ENCODE measurements at places on chromosomes 2 and 18.
A peak's percentile ranks its signal among the peaks of the same experiment; 100 is the strongest.

DNA sequence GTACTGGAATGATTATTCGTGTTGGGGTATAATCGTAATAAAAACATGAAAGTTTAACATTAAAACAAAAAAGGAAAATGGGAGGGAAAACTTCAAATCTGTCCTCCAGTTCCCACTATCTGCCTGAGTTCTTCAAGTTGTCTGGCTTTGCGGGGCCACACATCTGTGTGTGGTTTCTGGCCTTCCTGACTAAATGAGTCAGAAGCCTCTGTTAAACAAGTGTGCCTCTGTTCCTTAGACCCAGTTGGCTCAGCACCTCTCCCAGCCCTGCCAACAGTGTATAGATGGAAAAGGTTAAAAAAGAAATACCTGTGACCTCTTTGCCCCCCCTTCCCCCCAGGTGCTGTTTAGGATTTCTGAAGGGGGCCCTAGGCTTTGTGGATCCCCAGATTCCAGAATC is 30.2 kb downstream of the XDH start:
- DNase-seq = no peak

- no peak for DNase-seq
These were observed 846.9 kb upstream of the VRK2 start for GRCh38 chr2:57199663-57200062.

DNA sequence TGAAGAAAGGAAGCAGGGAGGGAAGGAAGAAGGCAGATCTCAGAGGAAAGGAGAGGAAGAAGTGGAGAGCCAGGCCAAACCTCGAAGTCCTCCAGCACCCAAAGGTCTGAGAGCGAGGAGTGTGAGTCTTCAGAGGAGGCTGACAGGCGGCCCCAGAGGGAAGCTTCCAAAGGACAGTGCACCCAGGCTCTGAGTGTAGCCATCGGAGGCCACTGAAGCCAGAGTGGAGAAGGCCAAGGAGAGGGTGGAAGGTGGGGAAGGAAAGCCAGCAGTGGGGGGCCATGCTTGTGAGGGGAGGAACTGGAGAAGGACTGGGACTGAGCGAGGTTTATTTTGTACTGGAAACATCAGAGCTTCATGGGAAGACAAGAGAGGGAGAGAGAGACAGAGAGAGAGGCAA is 6.0 kb downstream of the ATP6V1B1 start:
- DNase-seq = no peak

DNA sequence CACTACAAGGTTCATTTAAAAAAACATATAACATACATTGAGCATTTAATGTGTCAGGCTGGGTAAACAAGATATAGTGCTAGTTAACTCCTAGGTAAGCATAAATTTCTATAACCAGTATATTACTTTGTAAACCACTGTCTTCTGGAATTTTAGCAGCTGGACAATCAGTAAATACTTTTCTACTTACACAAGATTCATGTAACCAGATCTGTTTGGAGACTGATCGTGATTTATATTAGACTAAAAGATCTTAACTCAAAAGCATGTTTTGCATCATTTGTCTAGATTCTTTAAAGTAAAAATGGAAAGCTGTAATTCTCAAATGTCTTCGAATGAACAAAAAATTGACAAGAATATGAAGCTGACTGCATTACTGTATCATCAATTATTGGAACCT is 941 bp upstream of the SGO2 start:
- no peak for DNase-seq

GRCh38 chr2:169361706-169362117 is 622 bp downstream of the LRP2 start:
- DNase-seq = peak; percentile 21

DNA sequence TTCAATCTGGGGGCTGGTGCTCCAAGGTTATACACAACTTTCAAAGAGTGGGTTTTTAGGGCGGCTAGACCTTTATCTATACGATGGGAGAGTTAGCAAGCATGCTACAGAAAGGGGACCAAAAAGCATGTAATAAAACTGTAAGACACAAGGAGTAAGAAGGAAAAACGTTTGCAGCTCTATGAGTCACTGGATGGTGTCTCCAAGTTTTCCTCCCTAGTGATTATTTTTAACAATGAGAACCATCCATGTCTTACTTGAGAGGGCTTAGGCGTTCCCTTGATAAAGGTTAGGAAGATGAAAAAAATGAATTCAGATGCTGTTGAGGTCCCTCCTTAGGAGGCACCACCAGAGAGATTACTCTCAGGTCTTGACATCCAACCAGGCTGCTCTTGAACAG is 75.9 kb downstream of the HRH4 start:
- DNase-seq = no peak

GRCh38 chr2:110650346-110650745 is 27.5 kb downstream of the BUB1 start:
- no peak for DNase-seq

DNA sequence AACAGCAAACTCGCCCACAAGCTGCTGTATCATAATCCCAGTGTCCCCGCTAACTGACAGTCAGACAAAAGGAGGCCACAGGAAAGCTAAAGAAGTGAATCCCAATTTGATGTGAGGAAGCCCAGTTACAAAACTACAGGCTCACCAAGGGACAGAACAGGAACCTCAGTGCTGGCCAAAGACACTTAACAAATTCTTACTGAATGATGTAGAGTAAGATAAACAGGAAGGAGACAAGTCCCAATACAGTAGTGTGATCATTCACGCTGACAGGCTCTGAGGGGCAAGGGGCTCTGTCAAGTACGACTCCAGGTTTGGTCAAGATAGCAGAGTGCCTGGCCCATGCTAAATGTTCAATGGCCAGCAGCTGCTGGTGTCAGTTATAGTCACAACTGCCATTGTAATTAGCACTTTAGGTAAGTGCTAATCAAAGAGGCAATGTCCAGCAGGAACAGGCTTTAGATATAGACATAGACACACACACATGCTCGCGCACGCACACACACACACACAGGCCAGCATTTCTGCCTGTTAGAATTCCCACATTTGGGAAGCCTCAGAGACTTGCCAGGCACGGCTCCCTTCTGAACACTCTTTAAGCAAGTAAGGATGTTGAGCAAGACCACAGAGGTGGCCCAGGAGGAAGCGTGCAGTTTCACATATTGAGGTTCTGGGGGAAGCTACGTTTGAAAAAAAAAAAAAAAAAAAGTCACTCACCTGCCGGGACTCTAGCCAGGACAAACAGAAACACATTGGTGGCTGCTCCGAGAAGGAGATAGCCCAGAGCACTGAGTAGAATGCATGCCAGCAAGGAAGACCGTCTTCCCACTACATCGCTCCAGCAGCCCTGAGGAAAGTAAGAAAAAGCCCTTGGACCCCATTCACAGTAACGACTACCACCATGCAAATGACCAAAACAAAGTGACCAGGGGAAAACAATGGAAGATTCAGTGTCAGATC is 35.4 kb upstream of the TMEM182 start:
- no peak for DNase-seq

- peak; percentile 17 for DNase-seq
These were observed 37.3 kb downstream of the RHBDD1 start for GRCh38 chr2:226873051-226873620.

DNA sequence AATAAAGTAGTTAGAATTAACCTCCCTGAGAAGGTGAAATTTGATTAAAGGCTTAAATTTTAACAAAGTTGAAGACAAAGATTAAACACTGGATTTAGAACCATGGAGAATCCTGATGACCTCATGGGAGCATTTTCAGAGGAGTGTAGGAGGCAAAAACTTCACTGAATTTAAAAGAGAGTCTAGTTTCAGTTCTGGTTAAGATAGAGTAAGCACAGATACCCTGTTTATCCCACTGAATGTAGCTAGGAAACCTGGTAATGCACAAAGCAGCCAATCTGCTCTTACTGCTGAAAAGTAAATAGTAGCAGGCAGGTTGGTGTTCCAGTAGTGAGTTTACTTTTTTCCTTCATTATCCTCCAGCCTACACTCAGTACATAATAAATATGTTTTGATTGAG is 654.9 kb upstream of the SYT4 start:
- DNase-seq = no peak

DNA sequence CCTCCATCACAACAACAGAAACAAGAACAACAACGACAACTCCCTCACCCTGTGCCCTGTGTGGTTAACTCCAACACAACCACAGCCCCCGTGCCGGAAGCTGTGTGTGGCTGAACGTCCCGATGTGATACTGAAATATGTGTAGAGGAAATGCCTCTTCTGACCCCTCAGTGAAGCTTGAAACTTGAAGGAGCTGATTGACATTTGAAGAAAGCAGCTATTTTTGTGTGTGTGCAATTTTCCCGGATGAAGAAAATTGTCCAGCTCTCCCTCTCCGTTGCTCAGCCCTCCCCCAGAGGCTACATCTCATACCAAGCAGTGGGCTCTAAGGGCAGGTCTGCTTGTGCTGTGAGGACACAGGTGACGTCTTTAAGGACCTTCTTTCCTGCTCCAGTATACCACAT is 173.8 kb downstream of the ICOS start:
- no peak for DNase-seq

GRCh38 chr2:1707771-1708418 is 36.4 kb downstream of the PXDN start:
- DNase-seq = no peak

- peak; percentile 74 for DNase-seq
These were observed 61.3 kb upstream of the ITSN2 start for GRCh38 chr2:24421668-24422067.

- DNase-seq = no peak
These were observed 107.6 kb upstream of the FZD7 start for GRCh38 chr2:201926067-201926466.

DNA sequence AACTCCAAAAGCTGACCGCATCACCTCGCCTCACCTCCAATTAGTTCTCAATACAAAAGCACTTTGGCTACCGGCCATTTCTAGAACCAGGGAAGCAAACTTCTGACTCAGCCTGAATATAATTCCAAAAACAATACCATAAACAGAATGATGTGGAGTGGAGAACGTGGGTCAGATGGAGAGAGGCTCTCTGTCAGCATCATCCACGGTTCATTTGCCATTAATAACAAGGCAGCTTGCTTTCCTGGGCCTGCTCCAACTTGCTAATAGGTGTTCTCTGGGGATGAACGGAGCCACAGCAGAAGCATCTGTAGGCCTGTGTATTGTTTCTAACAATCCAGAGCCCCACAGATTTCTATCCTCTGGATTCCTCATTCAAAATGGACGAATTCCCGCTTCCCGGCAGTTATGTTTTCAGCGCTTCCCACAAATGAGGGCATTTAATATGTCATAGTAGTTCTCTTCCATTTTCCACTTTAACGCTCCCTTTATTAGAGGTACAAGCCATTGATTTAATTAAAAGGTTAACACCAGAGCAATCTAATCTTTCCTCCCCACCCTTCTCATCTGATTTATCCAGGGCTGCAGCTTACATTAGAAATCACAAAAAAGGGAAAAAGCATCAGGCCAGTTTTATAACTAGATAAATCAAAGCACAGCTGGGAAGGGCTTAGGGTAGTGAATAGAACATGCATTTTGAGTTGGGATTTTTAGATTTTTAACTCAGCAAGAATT is 23.2 kb upstream of the CNTNAP5 start:
- no peak for DNase-seq

GRCh38 chr2:240146627-240147278 is 6.3 kb upstream of the OTOS start:
- no peak for DNase-seq

DNA sequence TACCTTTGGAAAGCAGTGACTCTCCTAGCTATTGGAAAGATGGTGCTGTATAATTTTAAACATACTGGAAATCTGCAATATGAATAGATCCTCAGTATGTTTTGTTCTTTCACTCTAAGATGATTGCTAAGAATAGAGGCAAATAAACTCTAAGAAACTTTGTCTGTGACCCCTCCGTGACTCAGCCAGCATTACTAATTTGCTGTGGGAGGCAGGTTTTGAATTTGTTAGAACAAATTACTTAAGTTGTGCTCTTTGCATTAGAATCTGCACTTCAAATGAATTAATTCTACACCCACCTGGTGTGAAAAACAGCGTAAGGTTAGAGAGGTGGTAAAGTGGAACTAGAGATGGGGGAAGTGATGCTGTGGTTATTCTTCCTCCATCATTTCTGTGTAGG is 142.2 kb downstream of the RAPGEF4 start:
- no peak for DNase-seq

- DNase-seq = no peak
These were observed 209.4 kb upstream of the TRIB2 start for GRCh38 chr2:12507295-12507694.

- no peak for DNase-seq
These were observed 246.2 kb downstream of the XIRP2 start for GRCh38 chr2:167134381-167135072.

DNA sequence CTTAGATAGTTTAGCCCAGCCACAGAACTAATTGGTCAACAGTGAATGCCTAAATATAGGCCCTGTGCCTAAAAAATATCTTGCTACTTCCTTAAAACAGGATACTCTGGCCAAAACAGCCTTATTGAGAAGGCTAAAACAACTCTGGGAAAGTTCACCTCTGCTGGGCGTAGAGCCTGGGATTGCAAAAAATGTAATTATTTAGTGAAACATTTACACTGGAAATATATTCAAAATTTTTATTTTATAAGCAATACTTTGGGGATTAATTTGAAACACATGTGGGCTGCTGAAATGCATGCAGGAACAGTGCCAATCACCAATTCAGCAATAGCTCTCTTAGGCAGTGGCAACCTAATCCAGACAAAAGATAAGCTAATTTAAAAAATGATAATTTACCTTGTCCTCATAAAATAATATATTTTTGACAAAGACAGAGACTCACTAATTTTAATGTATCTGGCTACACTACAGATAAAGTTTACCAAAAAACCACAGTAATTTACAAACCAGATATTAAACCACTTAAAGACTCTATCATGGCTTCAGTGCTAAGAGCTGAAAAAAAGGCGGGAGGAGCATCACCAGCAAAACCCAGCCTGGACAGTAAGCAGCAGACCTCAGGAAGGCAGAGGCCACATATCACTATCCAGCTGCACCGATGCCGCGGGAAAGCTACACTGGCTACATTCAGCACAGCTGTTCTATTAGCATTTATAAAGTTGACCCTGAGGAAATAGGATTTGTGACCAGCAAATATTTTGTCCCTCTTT is 18.5 kb downstream of the TRAK2 start:
- DNase-seq = peak; percentile 88

DNA sequence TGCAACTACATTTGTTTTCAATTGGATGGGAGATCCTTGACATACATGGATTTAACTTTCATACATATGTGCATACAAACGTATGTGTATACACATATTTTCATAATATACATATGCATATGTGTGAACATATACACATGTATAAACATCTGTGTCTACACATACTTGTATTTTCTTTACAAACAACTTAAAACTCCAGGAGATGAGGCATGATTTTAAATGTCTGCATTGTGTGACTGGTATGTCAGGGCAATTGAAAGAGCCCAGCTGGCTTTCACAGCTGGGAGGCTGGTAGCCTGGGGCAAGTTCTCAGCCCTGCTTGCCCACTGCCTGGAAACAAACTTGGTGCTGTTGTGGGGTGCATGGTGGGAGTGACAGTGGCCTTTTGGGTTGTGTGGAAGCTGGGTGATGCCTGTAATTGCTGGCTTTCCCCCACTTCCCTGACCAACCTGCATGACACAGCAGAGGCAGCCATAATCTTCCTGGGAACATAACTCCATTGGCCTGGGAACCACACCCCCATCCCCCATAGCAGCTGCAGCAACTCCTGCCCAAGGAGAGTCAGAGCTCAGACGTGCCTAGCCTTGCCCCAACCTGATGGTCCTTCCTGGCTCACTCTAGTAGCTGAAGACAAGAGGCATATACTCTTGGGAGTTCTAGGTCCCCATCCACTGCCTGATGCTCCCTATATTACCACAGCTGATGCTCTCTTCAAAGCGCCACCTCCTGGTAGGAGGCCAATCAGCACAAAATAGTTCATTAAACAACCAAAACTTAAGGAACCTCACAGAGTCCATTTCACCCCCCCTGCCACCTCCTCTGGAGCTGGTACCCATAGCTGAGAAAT is 158.3 kb downstream of the CERS6 start:
- DNase-seq = peak; percentile 40

All from erythroblast (primary cell).